ENCODE measurements at places on chromosomes 3 and 15.

DNA sequence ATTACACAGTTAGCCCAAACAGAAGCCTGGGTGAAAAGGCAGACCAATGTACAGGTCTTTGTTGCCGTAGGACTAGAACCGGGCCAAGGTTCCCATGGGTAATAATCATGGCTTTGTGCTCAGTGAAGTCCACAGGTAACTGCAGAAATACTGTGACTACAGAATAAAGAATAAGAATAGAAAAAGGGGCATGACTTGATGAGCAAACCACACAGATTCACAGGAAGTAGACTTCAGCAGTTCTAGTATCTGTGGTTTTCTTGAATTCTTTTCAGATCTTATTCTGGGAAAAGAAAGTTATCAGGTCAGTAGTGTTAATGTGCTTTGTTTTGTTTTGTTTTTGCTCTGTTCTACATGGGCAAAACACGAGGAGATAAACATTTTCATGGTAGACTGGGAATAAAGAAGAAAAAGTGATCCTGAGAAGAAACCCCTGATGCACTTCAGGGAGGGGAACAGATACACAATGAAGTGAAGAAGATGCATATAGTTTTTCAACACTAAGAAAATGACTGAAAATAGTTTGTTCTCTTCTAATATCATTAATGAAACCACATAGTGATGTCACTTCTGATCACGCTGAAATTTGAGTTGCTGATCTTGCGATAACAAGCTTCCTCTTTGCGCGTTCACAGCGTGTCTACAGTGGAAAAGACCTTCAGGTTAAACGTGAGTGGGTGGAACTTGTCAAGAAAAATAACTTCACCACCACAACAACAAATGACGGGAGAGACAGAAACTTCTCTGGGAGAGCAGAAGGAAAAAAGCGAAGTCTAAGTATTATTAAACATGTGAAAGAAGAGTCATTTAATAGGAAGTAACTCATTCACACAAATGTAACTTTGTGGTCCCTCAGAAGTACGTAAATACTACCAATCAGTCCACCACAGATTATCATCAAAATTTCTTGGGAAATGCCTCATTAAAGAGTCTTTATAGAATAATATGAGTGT is 315.8 kb upstream of the SATB1 start:
- DNase-seq = no peak

DNA sequence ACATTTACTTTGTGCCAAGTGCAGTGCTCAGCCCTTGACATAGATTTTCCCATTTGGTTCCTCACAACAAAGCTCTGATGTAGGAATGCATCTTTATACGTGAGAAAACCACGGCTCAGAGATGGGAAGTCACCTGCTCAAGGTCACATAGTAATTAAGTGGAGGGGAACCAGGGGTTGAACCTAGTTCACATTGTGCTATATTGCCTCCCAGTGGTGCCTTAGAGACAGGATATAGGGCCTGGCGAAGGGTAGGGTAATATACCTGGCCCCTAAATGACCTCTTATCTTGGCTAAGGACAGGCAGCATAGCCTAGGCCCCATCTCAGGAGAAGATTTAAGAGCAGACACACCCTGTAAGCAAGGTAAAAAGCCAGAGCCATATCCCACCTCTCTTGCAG is 71.5 kb downstream of the FOXP1 start:
- DNase-seq = no peak

GRCh38 chr3:186520957-186521842 is 23.0 kb downstream of the CRYGS start:
- DNase-seq = no peak

- no peak for DNase-seq
These were observed 42.2 kb downstream of the CMSS1 start for GRCh38 chr3:99859825-99860224.

DNA sequence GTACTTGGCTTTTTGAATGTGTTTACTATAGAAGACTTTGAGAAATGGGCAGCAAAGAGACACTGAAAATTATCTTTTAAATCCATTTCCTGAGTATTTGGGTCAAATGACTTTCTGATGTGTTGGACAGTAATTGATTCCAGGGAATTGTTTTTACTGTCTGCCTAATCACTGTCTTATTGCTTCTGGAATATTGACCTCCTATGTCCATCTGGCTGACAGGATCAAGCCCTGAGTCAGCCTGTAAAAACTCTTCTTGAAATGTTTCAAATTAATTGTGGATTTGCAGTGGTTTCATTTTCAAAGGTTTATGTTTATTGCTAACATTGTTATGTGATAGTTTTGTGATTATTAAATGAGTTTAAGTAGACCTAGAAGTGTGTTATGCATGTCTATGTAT is 50.6 kb upstream of the MLF1 start:
- no peak for DNase-seq
